ENCODE measurements at places on chromosomes 4 and X.
A peak's percentile ranks its signal among the peaks of the same experiment; 100 is the strongest.

GRCh38 chrX:39508300-39508692 lies 589.5 kb downstream of the BCOR start:
- DNase-seq = no peak

GRCh38 chrX:49308604-49309269 lies 5.3 kb downstream of the GAGE10 start:
- no peak for DNase-seq

DNA sequence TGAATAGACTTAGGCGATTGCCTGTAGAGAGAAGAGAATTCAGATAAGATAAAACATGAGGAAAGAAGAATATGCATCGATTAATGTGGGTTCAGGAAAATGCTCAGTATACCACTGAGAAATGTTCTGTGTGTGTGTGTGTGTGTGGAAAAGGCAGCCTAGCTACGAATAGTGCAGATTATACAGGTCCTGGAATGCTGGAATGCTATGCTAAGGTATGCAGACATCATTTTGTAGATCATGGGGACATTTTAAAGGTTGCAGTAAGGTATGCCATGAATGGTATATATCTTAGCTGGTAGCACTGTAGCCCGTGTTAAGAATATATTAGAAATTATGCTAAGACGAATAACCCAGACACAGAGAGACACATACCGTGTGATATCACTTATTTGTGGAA lies 267.9 kb downstream of the TLL1 start:
- DNase-seq = no peak

- no peak for DNase-seq
These were observed 58.7 kb downstream of the ZFYVE28 start for GRCh38 chr4:2359591-2360395.

GRCh38 chr4:85423431-85423830 lies 51.5 kb upstream of the ARHGAP24 start:
- peak; percentile 51 for DNase-seq

GRCh38 chr4:79904331-79904730 lies 168.7 kb downstream of the ANTXR2 start:
- DNase-seq = no peak

DNA sequence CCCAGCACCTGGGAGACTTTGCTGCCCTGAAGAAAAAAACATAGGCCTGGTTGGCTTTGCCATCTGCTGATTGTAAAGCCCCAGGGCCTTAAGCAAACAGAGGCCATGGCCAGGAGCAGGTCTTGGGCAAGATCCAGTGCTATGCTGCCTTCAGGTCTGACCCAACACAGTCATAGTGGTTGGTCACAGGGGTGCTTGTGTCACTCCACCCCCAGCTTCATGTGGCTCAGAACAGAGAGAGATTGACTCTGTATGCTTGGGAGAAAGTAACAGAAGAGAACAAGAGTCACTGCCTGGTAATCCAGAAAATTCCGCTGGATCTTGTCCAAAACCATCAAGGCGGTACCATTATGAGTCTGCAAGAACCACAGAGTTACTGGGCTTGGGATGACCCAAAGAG lies 24.4 kb upstream of the SMARCA5 start:
- DNase-seq = peak; percentile 3

DNA sequence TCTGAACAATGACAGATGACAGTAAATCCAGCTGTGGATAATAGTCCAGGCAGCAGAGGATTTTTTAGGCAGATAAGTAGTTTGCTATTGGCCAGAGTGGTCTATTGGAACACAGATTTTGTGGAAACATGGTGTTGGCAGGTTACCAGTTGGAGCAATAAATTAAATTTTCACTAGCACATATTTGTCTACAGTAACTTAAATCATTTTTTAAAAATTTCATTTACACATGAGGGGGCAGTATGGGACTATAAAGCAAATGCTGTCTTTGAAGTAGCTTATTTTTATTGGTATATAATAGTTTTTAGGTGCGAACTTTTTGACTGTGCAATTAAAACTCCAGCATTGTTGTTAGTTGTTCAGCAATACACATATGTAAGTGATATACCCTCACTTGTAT lies 289.8 kb downstream of the ARHGAP10 start:
- peak; percentile 49 for DNase-seq

GRCh38 chr4:168386002-168386401 lies 67.5 kb upstream of the DDX60 start:
- peak; percentile 14 for DNase-seq

DNA sequence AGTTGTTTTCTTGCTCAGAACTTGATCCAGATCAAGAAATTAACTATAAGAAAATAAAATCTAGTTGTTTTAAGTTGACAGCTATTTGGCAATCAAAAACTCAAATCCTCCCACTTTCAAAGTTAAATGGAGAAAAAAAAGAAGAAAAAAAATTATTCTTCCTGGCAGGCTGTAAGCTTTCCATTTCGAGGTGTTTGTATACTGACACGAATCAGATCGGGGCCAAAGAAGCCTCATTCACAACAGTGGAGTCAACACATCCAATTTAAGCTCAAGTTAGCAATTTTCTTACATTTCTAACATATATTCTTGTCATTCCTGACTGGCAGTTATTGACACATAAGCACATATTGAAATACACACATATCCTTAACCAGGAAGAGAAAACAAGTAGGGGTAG lies 119.4 kb downstream of the UNC5C start:
- no peak for DNase-seq

- peak; percentile 24 for DNase-seq
These were observed 23.6 kb downstream of the CA5B start for GRCh38 chrX:15761564-15762191.

GRCh38 chr4:6008092-6008551 lies 10.1 kb downstream of the C4orf50 start:
- no peak for DNase-seq

DNA sequence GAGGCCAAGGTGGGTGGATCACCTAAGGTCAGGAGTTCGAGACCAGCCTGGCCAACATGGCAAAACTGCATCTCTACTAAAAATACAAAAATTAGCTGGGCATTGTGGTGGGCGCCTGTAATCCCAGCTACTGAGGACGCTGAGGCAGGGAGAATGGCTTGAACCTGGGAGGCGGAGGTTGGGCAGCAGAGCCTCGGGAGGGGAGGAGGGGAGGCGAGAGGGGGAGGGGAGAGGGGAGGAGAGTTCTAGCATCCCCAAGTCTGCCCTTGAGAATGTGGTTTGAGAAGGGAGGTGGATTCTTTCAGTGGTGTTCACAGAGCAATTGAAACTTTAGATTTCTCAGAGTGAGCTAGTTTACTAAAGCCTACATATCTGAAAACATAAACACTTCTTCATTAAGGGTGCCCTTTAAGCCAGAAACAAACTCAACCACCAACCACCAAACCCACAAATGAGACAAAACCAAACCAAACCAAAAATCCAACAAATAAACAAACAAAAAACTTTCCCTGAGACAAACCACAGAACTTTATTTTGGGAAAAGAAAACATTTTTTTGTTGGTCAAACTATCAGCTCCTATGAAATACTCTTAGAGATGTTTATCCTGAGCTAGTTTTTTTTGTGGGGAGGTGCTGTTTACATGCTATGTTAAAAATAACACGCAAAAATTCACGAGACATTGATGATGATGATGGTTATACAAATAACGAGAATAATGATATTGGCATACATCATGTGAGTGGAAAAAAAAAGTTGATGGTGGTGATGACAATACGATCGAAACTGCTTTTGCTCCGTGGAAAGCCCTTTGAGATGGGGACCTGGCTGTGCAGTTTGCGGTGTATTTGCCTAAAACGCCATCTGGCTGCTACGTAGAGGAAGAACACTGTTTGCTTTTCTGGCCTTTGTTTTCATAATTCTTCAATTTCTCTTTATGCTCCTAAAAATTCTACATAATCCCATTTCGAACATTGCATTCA lies 98.2 kb upstream of the PRKX start:
- peak; percentile 41 for DNase-seq

DNA sequence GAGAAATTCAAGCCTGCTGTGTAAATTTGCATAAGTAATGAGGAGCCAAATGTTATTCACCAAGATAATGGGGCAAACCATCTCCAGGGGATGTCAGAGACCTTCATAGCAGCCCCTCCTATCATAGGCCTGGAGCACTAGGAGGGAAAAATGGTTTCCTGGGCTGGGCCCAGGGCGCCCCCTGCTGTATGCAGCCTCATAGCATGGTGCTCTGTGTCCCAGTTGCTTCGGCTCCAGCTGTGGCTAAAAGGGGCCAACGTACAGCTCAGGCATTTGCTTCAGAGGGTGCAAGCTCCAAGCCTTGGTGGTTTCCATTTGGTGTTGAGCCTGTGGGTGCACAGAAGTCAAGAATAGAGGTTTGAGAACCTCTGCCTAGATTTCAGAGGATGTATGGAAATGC lies 859.3 kb downstream of the RPA4 start:
- no peak for DNase-seq

GRCh38 chr4:86788826-86789225 lies 60.4 kb downstream of the SLC10A6 start:
- peak; percentile 2 for DNase-seq

- peak; percentile 70 for DNase-seq
These were observed 47.7 kb upstream of the AFAP1 start for GRCh38 chr4:7987148-7987989.

DNA sequence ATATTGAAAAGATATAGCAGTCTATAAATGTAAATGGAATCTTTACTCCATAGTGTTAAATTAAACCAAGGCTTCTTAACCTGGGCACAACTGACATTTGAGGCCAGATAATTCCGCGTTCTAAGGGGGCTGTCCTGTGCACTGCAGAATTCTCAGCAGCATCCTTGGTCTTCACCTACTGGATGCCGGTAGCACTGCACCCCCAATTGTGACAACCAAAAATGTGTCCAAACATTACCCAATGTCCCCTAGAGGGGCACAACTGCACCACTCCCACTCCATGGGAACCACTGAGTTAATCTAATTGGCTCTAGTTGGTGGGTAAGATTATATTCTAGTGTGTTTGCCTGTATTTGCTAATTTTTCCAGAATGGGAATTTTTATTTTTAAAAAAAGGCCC lies 16.6 kb downstream of the AP1S2 start:
- DNase-seq = no peak

GRCh38 chr4:6516762-6517161 lies 44.3 kb upstream of the PPP2R2C start:
- DNase-seq = no peak

DNA sequence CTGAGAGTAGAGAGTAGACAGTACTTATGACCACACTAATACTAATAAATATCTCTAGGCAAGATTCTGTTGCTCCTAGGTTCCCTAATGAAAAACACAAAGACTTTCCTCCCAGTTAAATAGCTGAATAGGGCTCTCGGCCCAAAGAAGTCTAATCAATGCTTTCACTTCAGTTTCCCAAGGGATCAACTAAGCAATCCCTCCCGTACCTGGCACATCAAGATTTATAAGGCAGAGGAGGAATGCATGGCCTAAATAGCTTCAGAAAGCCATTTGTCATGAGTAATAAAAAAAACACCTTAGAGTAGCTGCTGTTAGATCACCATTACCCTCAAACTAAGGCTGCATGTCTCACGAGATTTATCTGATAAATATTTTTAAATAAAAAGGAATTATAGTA lies 56.8 kb upstream of the EXOC1L start:
- peak; percentile 63 for DNase-seq

DNA sequence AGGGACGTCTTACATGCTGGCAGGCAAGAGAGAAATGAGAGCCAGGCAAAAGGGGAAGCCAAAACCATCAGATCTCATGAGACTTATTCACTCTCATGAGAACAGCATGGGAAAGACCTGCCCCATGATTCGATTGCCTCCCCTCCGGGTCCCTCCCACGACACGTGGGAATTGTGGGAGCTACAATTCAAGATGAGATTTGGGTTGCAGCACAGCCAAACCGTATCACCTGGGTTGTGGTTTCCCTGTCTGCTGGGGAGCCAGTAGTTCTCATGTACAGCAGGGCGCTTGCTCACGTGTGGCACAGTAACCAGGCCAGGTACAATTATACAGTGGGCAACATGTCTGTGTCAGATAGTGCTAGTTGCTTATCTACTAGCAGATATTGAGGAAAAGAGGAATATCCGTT lies 11.1 kb upstream of the RS1 start:
- DNase-seq = no peak

DNA sequence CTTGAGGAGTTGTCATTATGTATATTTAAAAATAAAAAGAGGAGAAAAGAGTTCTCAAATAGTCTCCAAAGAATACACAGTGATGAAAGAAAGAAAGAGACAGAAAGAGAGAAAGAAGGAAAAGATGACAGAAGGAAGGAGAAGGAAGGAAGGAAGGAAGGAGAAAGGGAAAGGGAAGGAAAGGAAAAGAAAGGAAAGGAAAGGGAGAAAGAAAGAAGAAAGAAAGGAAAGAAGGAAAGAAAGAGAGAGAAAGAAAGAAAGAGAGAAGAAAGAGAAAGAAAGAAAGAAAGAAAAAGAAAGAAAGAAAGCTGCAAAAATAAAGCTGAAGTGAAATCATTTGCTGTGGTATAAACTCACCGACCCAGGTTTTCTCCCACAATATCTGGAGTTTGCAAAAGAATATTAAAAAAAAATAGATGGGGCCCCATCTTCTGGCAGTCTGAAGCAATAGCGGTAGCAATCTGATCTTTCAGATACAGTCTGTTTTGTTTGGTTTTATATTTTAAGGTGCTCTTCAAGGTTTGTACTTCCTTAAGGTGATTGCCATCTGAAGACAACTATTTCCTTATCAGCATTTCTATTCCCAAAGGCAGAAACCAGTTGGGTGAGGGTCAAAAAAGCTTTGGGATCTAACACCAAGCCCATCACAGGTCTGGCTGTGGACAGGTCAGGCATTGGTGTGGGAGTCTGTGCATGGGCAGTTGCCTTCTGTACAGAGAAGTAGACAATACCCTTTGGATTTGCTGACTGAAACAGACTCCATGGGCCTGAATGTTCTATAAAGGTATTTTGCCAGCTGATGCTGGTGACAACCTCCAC lies 160.4 kb downstream of the CPEB2 start:
- peak; percentile 55 for DNase-seq

DNA sequence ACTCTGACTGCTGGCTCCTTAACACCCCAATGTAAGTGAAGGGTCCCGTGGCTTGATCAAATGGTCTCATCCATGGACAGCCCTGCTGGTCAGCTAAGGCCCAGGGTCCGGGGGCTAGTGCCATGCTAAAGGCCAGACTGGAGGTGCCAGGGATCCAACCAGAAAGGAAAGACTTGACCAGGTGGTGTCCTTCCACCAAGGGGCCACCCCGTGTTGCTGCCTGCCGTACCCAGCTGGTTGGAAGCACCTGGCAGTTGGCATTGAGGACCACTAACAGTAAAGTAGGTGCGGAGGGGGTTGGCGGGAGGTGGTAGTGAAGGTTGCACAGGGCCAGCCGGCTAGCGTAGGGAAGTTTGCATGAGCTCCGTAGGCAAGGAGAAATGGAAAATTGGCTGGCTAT lies 1.7 kb upstream of the IL1RAPL2 start:
- no peak for DNase-seq

- no peak for DNase-seq
These were observed 5.7 kb upstream of the PPEF2 start for GRCh38 chr4:75907966-75908365.

- DNase-seq = no peak
These were observed 324.8 kb upstream of the DDX53 start for GRCh38 chrX:22674932-22675331.

- no peak for DNase-seq
These were observed 36.2 kb downstream of the DCX start for GRCh38 chrX:111375747-111376146.

Data from fibroblast of upper back skin (primary cell).